ENCODE measurements at places on chromosomes 6 and 20.

GRCh38 chr20:51532577-51533191, 9.8 kb downstream of the NFATC2 start:
- no peak for DNase-seq

- DNase-seq: no peak
Observed at GRCh38 chr6:89527634-89528033, 94.7 kb downstream of the ANKRD6 start.

GRCh38 chr20:1567392-1568162, 10.1 kb upstream of the SIRPD start:
- peak; percentile 81 for DNase-seq

DNA sequence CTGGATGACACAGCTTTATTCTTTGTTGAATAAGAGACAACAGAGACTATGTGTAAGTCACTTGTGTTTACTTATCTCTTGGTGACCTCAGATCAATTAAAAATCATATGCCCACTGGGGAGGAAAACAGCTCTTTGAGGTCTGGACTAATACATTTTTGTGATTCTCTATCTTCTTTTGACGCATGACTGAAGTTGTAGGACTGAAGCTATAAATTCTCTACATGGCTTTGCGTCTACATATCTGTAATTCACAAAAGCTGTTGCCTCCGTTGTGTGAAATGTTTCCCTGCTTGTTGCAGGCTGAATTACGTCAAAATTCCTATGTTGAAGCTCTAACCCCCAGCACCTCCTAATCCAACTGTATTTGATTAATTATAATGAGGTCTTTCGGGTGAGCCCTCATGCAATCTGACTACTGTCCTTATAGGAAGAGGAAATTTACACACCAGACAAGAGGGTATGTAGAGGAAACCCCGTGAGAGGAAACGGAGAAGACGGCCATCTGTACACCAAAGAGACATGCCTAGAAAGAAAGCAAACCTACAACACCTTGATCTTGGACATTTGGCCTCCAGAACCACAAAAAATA, 481.6 kb downstream of the PRKN start:
- no peak for DNase-seq

DNA sequence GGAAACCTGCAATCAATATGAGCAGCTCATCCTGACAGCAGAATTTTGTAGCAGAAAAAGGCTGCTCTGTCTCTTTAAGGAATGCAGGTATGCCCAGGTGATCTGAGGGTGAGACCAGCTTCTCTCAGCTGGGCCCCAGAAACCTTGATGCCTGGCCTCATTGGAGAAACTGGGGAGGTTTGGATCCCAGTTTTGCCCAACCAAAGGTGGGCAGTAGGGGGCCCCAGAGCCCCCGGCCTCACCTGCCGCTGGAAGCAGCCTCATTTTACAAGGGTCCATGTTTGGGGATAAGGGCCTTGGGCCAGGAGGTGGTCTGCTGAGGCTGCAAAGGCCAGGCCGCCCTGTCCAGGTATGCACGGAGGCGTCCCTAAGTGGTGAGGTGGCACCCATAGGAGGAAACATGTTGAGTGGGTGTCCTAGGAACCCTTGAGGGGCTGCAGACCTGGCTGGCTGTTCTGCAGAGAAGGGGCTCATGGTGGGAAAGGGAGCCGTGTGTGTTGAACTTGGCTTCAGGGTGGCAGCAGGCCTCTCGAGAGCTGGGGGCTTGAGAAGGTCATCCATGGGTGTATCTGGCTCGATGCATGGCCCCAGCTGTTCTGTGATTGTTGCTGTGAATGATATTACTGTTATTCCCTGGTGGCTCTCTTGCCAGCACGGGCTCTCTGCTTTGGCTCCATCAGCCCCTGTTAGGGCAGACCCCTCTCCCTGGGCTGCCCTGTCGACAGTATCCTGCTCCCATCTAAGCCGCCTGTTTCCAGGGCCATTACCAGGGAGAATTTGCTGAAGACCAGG, 208.4 kb downstream of the CDH4 start:
- DNase-seq: no peak

GRCh38 chr6:27468334-27468733, 4.6 kb downstream of the ZNF184 start:
- no peak for DNase-seq

- peak; percentile 12 for DNase-seq
Observed at GRCh38 chr6:138817799-138818198, 21.9 kb downstream of the ECT2L start.

GRCh38 chr6:29708432-29709179, 14.6 kb upstream of the HLA-F start:
- DNase-seq: no peak

GRCh38 chr20:48866936-48867335, 39.1 kb upstream of the PREX1 start:
- DNase-seq: no peak

- no peak for DNase-seq
Observed at GRCh38 chr20:2327620-2328555, 32.1 kb downstream of the TGM3 start.

DNA sequence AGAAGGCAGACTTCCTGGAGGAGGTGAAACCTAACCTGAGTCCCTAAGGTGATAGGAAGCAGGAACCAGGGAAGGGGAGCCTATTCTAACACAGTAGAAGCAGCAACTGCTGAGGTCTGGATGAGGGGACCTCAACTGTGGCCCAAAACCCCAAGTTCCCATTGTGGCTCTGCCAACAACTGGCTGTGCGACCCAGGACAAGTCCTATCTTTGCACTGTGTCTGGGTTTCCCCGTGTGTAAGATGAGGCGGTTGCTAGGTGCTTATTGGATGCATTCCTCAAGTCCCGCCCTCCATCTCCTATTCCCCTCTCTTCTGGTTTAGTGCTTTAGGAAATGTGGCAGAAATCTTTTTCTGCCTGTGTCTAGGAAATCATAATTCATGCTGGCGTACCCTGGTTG, 52.2 kb upstream of the TTPAL start:
- no peak for DNase-seq

GRCh38 chr20:2756056-2756611, 44.3 kb downstream of the CPXM1 start:
- peak; percentile 72 for DNase-seq

GRCh38 chr6:141783585-141783984, 349.1 kb upstream of the GJE1 start:
- DNase-seq: no peak

- no peak for DNase-seq
Observed at GRCh38 chr6:4281341-4282293, 146.2 kb upstream of the ECI2 start.

GRCh38 chr20:9359561-9360308, 154.7 kb upstream of the LAMP5 start:
- DNase-seq: peak; percentile 54

- DNase-seq: peak; percentile 37
Observed at GRCh38 chr20:22686097-22686496, 101.7 kb upstream of the FOXA2 start.

GRCh38 chr20:7269452-7269851, 502.0 kb downstream of the BMP2 start:
- DNase-seq: no peak

DNA sequence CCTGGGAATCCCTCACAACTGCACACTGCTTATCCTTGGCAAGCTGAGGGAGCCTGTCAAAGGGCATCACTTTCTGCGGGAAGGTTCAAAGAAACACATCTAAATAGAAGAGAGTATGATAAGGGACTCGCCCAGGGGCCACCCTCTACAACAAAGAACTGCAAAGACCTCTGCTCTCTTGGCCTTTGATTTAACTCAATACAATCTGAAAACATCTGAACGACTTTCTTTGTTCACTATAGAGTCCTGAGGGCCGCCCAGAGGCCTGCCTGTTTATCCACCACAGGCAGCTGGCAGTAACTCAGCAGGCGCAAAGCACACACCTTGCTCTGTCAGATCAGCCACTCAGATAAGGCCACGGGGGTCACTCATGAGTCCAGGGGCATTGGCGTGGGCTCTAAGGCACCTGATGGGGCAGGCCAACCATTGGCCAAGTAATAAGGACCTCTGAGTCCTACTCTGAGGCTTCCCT, 139.3 kb downstream of the UNC5CL start:
- no peak for DNase-seq

DNA sequence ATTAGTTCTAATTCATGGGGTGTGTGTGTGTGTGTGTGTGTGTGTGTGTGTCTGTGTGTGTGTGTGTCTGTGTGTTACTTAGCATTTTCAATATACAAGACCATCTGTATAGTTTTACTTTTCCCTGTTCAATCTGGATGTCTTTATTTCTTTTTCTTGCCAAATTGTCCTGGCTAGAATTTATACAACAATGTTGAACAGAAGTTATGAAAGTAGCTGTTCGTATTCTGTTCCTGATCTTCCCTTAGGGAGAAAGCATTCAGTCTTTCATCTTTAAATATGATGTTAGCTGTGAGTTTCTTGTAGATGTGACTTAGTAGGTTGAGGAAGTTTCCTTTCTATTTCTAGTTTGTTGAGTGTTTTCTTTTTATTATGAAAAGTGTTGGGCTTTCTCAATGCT, 334.7 kb upstream of the RNF24 start:
- no peak for DNase-seq
